ENCODE measurements at places on chromosomes 12 and 14.

DNA sequence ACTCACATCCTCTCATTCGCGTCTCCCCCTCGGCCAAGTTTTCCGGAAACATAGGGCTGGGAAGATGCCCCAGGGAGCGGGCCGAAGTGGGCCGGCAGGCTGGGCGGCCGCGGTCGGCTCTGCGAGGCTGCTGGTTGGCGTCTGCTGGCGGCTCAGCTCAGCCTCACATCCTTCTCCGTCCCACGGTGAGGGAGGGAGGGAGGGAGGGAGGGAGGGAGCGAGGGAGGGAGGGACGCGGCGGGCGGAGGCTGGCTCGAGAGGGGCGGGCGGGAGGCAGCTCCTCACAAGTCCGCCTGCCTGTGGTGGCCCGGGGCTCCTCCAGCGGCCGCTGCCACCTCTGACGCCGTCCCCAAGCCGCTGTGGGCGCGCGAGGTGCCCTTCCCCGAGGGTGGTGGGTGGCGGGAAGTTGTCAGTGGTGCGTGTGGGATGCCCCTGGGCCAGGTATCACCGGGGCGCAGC is 93.8 kb downstream of the RFLNA start:
- peak; percentile 86 for DNase-seq

GRCh38 chr14:34710006-34710405 is 4.4 kb downstream of the CFL2 start:
- DNase-seq: peak; percentile 20

DNA sequence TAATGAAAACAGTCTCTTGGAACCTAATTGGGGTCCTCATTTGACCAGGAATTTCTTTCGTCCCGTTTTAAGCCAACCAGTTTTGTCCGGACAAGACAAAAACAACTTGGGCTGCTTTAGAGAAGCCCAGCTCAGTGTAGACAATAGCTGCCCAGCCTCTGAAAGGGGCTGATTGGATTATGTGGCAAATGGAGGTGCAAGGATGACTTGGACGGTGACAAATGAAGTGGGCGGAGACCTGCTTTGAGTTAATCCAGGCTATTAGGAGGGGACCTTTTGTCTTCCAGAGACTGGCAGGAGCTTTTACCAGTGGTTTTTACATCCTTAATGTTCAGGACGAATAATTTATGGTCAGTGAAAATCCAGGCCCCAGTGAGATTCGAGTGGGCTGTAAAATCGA is 4.8 kb downstream of the MEG3 start:
- DNase-seq: no peak

DNA sequence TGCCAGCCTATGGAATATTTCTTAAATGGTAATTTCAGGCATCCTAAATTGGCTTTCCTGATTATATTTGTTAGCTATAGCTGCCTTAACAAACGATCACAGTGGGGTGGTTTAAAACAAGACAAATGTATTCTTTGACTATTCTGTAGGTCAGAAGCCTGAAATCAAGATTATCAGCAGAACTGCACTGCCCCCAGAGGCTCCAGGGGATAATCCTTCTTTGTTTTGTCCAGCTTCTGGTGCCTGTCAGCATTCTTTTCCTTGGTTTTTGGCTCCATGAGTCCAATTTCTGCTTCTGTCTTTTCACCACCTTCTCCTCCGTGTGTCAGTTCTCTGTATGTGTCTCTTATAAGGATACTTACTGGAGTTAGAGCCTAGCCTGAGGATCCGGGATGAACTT is 1282.2 kb upstream of the USP15 start:
- peak; percentile 4 for DNase-seq

DNA sequence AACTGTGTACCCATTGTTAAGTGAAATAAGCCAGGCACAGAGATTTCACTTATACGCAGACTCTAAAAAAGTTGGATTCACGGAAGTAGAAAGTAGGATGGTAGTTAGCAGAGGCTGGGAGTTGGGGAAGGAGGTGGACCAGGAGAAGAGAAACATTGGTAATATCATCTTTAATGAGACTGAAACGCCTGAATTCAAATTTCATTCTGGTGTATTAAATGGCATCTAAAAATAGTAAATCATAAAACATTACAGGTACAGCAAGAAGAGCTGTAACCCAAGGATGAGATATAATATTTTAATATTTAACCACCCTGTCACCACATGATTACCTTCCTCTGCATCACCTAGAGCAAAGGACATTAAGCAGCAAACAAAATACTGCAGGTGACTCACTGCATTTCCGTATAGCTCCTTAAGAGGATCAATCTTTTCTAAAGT is 99.4 kb downstream of the EPS8 start:
- DNase-seq: no peak

DNA sequence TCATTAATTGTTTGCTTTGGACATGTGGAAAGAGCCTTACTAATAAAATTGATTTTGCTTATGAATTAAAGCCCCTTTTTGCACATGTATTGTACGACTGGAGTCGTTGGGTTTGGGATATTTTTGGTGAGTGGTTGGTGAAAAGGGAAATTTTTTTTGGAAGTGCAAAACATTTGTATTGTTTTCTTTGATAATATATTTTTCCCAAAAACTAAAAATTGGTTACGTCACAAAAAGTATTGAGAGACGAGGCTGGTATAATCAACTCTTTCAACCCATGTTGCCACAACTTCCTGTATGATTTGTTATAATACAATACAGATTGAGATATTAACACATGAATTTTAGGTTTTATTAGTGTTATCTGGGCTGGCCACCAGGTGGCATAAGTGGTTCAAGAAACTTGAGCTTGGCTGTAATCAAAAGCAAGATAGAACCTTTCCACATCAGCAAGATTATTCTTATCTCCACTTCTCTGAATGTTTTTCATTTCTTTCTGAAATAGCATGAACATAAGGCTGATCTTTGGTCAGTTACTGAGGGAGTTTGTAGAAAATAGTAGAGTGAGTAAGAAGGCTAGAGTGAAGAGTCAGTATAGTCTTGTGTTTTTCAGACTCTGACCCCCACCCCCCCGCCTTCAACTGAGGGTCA is 8.7 kb downstream of the NGDN start:
- peak; percentile 55 for DNase-seq

- no peak for DNase-seq
Observed at GRCh38 chr12:116959845-116960514, 49.2 kb downstream of the FBXW8 start.

GRCh38 chr12:93824514-93825500 is 147.6 kb downstream of the CRADD start:
- no peak for DNase-seq

- DNase-seq: no peak
Observed at GRCh38 chr12:52207106-52207505, 15.3 kb upstream of the KRT80 start.

DNA sequence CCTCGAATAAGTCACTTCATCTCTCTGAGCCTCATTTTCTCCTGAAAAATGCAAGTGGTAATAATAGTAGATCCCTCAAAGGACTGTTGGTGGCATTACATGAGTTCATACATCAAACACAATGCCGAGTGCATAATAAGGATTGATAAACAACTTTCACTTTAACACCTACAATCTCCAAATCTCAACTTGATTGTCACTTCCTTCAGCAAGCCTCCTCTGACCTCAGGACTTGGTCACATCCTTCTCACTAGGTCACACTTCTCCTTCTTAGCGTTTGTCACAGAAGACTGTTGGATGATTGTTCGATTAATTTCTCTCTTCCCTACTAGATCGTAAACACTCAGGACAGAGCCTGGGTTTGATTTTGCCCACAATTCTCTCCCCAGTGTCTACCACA is 7.9 kb upstream of the PRKAB1 start:
- no peak for DNase-seq

- no peak for DNase-seq
Observed at GRCh38 chr14:38174711-38175110, 33.0 kb upstream of the SSTR1 start.

DNA sequence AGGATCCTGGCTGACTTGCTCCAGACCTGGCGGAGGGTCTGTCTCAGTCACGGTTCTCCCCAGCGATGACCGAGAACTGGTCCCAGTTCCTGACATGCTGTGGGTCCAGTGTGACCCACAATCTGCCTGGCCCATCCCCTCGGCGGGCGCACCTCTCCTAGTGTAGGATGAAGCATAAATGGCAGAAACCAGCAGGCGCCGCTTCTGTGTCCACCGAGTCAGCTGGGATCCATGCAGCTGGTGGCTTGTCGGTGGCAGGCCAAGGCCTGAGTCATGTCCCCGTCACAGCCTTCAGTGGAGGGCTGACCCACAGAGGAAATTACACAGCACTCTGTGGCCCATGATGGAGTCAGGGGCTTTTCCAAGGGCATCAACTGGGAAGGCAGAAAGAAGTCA is 38.5 kb downstream of the NFKBIA start:
- DNase-seq: peak; percentile 30

DNA sequence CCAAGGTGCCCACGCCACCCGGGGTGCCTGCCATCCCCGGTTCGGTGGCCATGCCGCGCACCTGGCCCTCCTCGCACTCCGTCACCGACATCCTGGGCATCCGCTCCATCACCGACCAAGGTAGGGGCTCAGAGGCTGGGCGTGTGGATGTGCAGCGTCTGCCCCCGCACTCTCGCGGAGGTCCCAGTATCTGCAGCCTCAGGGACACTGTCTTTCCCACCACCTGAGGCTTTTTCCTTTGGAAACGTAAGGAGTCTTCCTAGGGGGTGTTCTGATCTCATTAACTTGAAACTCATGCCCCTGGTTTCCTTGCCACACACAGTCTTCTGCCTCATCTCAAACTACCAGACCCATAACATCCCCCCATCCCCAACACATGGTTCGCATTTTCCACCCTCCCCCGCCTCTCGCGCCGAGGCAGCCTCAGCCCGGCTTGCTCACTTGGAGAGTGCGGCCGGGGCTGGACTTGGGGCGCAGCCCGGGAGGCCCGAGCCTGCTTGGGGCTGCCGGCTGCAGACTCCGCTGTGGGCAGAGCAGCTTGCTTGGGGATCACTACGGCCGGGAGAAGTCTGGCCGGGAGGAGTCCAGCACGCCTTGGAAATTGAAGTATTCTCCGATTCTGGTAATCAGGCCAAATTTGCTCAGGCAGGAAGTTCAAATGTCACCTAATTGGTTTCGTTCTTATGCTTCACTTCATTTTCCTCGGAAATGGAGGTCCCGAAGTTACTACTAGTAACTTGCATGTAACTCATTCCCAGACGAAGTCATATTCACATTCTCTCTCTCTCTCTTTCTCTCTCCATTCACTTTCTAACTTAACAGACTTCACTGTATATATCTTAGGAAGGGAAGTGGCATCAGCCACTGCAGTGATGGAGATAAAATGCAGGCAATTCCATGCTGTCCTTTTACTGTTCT is 2.0 kb downstream of the PAX9 start:
- no peak for DNase-seq

DNA sequence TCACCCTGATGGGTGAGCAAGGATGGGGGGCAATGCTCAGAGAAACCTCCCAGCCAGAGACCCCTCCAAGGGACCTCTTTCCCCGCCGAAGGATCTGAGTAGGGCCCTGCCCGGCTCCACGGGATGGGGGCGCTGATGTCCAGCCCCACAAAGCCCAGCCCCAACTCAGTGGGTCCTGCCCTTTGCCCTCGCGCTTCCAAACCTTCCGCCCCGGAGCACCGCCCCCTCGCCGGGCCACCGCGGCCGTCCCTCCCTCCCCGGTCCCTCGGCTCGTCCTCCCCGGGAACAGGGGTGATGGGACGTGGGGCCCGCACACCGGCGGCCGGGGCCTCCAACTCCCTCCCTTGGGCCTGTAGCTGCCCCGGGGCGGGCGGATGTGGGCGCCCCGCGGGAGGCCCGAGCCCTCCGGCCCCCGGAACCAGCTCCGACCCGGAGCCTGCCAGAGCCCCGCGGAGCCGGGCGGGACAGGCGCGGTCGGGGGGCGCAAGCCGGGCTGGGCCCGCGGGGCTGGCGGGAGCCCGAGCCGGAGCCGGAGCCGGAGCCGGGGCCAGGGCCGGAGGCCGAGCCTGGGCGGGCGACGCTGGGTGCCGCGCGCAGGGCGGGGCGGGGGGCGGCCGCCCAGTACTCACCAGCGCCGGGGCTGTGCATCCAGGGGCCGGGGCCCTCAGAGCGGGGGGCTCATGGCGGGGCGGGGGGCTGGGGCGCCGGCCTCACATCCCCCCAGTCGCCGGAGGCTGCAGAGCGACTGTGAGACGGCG is 386 bp downstream of the HDAC7 start:
- DNase-seq: peak; percentile 44

DNA sequence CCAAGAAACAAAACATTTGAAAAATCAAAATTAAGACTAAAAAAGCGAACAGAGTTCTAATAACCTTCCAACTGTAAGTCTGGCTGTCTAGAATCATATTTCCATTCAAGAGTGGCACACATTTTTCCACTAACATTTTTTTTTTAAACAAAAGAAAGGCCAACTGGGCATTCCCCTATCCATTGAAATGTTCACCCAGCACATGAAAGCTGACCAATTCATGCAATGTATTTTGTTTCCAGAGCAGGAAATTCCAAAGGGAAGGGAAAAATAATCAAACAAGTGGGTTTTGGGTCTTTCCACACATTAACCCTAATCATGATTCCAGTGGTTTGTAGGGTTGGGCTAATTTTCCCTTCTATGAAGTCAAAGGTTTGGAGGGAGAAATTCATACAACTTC is 206.5 kb downstream of the CALM1 start:
- no peak for DNase-seq

GRCh38 chr14:67940486-67941455 is 121.2 kb downstream of the RAD51B start:
- no peak for DNase-seq

GRCh38 chr12:4356041-4356327 is 23.5 kb downstream of the FGF23 start:
- DNase-seq: no peak

GRCh38 chr12:2345902-2346301 is 293.1 kb downstream of the CACNA1C start:
- DNase-seq: no peak

GRCh38 chr12:117236456-117237001 is 46.3 kb upstream of the FBXO21 start:
- DNase-seq: peak; percentile 71

- no peak for DNase-seq
Observed at GRCh38 chr12:26786865-26787514, 46.0 kb downstream of the ITPR2 start.

- no peak for DNase-seq
Observed at GRCh38 chr12:45959728-45960127, 30.6 kb downstream of the SCAF11 start.

GRCh38 chr12:108310489-108310888 is 28.6 kb downstream of the CMKLR1 start:
- DNase-seq: no peak

GRCh38 chr12:107571492-107571891 is 114.1 kb upstream of the PWP1 start:
- no peak for DNase-seq

- no peak for DNase-seq
Observed at GRCh38 chr14:20382526-20382925, 30.8 kb downstream of the TEP1 start.

- no peak for DNase-seq
Observed at GRCh38 chr14:104051092-104051813, 34.2 kb upstream of the ASPG start.

DNA sequence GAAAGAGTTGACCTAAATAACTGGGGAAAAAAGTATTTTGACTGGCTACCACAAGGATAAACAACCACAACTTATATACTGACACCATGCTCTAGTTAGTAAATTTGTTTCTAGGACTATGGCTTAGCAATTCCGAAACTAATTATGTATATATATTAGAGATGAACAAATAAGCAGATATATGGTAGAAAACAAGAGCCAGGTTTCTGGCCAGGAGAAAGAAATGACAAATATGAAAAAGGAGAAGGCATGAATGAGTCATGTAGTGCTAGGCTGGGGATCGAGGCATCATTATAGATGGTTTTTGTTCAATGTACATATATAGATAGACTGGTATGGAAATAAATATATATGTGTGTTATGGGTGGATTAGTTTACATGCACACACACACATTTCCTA is 5.5 kb upstream of the LRRC74A start:
- DNase-seq: no peak

Data from midbrain (tissue), 1 donor.